Right cardiac atrium (tissue), 5 donors: ENCODE measurements at places on chromosomes 5 and 9. TPM values are rescaled to one million over a fixed set of nuclear protein-coding genes. Genes with fewer than 3 reads are reported as not detected.
A peak's percentile ranks its signal among the peaks of the same experiment; 100 is the strongest.

DNA sequence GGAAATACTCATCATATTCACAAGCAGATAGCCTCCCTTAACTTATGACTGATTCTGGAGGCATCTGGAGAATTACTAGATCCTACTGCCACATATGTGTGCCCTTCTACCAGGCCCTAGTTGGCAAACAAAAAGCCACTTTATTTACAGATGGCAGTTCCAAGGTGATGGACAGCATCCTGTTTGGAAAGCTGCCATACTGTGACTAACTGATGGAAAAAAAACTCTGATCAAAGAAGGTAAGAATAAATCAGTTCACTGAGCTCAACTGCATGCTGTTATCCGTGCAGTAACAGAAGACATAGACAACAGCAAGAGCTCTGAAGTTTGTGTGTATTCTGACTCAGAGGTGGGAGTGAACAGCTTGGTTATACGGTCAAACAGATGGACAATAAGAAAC lies 279.8 kb upstream of the POU5F2 start:
- DNase-seq, result no peak

GRCh38 chr5:172089298-172090117 lies 83.1 kb upstream of the FBXW11 start:
- no peak for DNase-seq

- no peak for DNase-seq
Observed at GRCh38 chr5:36153298-36153677, 1.4 kb downstream of the SKP2 start.

DNA sequence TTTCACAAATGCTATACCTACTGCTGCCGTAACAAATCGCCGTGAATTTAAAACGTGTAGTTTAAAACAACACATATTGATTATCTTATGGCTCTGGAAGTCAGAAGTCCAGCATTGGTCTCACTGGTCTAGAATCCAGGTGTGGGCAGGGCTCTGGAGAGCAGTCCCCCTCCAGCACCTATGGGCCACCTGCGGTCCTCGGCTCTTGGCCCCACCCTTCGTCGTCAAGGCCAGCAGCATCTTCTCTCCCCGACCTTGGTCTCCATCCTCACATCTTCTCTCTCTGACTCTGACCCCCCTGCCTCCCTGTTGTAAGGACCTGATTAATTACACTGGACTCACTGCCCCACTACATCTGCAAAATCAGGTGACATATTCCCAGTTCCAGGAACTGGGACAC lies 106.4 kb upstream of the COL5A1 start:
- no peak for DNase-seq

DNA sequence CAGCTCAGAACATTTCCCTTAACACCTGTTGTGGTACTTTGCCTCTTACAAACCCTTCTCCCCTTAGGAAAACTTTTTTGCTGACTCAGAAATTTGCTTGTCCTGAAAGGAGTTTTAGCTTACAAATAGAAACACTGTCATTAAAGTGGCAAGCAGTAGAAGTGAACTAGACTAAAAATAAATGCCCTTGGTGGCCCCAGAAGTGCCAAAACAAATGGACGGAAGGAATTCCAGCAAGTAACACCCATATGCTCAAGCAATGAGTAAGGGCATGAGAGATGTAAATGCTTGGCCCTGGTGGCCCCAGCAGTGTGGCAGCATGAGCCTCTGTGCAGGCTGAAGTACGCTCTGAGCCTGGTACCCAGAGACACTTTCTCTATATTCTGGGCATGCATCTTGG lies 8.6 kb downstream of the VLDLR start:
- no peak for DNase-seq

- DNase-seq, result no peak
Observed at GRCh38 chr5:116482394-116482793, 92.2 kb downstream of the SEMA6A start.

DNA sequence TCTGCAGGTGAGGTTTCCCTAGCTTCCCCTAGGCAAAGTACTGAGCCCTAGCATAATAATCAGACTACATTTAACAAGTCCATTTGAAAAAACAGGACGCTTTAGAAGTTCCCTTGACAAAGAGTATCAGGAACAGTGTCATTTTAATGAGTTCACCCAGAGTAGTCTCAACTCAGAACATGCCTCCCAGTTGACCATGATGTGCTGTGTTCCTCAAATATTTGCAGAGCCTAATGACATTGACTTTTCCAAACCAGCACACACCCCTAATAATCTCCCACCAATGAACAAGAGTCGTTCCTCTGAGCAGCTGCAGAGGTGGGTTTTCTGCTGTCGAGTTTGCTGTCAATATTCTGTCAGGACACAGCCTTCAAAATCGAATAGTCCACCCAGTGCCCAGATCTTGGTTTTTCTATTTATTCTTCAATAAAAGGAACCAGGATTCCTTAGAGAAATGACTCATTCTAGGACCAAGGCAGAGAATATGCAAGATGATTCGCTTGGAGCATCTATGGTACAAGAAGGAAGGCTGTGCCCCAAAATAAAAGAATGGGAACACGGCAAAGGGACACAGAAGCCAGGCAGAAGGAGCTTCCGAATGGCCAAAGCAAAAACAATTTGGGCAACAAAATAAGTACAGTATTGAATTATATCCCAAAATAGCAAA lies 57.6 kb downstream of the OTULIN start:
- no peak for DNase-seq

- DNase-seq, result no peak
Observed at GRCh38 chr5:123802298-123802951, 290.4 kb downstream of the CSNK1G3 start.

DNA sequence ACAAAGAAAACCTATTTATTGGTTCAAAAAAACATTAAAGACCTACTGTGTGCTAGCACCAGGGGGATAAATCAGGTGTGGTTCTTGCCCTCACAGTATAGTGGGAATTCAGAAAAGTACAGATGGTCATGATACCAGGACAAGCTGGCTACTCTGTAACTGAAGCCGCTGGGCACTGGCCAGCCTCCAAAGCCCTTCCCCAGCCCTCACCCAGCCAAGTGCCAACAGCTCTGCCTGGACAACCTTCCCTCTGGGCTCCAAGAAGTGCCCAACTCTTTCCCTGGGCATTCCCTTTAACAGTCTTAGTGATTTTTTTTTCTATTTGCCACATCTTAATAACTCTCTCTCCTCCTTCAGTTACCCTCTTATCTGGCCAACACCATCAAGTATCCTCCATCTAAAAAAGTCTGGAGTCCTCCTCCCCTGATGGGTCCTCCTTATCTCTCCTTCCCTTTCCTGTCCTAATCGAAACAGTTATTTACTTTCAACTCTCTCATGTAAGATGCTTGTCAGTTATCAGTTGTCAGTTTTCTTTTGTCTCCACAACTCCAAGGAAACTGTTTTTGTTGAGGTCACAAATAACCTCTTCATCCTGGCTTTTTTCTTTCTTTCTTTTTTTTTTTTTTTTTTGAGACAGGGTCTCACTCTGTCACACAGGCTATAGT lies 13.3 kb upstream of the SEPTIN8 start:
- DNase-seq, result no peak

- DNase-seq, result peak; percentile 20
Observed at GRCh38 chr9:83061990-83062650, 822 bp downstream of the RASEF start.

DNA sequence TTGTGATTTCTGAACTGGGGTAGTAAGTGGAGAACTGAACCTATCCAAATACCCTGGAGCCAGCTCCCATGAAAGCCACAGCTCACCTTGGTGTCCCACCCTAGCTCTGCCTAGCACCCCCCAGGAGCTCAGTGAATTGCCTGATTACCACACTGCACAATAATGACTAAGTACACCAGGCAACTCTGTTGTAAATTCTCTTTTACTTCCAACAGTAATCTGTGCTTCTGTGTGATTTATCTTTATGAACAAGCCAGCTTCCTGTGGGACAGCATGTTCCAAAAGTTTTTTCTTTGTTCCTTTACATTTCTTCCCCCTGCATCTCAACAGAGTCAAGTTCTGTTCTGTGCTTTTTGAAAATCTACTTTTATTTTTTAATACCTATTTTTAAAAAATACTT lies 22.1 kb upstream of the GRPEL2 start:
- no peak for DNase-seq

DNA sequence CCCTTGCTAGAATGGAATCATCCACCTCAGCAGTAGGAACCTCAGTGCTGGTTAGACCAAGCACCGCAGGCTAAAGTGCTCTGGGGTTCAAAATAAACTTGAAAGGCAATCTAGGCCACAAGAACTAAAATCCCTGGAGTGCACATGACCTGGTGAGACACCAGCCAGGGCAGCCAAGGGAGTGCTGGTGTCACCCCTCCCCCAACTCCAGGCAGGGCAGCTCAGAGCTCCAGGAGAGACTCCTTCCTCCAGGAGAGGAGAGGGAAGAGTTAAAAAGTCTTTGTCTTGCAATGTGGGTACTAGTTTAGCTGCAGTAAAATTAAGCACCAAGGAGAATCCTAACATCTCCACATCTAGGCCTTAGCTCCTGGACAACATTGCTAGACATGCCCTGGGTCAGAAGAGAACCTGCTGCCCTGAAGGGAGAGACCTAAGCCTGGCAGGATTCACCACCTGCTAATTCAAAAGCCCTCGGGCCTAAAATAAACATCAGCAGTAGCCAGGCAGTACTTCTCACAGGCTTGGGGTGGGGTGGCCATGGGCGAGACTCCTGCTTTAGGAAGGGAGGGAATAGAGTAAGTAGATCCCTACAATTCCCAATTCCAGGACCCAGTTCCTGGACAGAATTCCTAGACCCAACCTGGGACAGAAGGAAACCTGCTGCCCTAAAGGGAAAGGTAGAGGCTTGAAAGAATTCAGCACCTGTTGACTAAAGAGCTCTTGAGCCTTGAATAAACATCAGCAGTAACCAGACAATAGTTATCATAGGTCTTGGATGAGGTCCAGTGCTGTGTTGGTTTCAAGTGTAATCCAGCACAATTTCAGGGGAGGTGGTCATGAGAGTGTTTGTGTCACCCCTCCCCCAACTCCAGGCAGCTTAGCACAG lies 25.8 kb downstream of the UGT3A2 start:
- no peak for DNase-seq

- DNase-seq, result no peak
Observed at GRCh38 chr5:149027636-149028035, 35.2 kb downstream of the SH3TC2 start.

DNA sequence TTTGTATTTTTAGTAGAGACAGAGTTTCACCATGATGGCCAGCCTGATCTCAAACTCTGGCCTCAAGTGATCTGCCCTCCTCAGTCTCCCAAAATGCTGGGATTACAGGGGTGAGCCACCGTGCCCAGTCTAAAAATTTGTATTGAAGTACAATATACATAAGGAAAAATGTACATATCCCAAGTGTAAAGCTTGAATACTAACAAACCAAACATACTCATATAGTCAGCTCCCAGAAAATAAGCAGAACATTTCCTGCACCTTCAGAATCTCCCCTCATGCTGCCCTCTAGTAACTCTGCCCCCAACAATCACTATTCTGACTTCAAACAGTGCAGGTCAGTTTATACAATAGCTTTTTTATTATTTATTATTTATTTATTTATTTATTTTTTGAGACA lies 1.6 kb upstream of the NOL6 start:
- DNase-seq, result no peak

GRCh38 chr9:99576002-99576401 lies 245.7 kb upstream of the NR4A3 start:
- DNase-seq, result no peak

GRCh38 chr5:73506459-73506955 lies 8.3 kb downstream of the BTF3 start:
- no peak for DNase-seq

STKLD1 gene
- total RNA-seq, result not detected

APBA1 gene
- 6.2 TPM for total RNA-seq

F2RL2 gene
- total RNA-seq, result 0.11 TPM

TRIM7 gene
- total RNA-seq, result 5.8 TPM

INIP gene
- total RNA-seq, result 14.4 TPM

IFNA21 gene
- total RNA-seq, result not detected

PTGDS gene
- 3,127 TPM for total RNA-seq

BRINP1 gene
- total RNA-seq, result 1.1 TPM

ECSCR gene
- 21.2 TPM for total RNA-seq

PCDHGA7 gene
- 5.2 TPM for total RNA-seq

TMEM174 gene
- total RNA-seq, result not detected

TNFSF8 gene
- 0.97 TPM for total RNA-seq

FBXL7 gene
- 16.1 TPM for total RNA-seq

ZBTB43 gene
- total RNA-seq, result 17.2 TPM
